Astrocyte (in vitro differentiated cells and primary cell): ENCODE measurements at places on chromosomes 5 and 9. TPM values are rescaled to one million over a fixed set of nuclear protein-coding genes. Genes with fewer than 3 reads are reported as not detected.
A peak's percentile ranks its signal among the peaks of the same experiment; 100 is the strongest.

GRCh38 chr5:180313677-180314505 is 22.0 kb upstream of the MAPK9 start:
- DNase-seq = no peak

DNA sequence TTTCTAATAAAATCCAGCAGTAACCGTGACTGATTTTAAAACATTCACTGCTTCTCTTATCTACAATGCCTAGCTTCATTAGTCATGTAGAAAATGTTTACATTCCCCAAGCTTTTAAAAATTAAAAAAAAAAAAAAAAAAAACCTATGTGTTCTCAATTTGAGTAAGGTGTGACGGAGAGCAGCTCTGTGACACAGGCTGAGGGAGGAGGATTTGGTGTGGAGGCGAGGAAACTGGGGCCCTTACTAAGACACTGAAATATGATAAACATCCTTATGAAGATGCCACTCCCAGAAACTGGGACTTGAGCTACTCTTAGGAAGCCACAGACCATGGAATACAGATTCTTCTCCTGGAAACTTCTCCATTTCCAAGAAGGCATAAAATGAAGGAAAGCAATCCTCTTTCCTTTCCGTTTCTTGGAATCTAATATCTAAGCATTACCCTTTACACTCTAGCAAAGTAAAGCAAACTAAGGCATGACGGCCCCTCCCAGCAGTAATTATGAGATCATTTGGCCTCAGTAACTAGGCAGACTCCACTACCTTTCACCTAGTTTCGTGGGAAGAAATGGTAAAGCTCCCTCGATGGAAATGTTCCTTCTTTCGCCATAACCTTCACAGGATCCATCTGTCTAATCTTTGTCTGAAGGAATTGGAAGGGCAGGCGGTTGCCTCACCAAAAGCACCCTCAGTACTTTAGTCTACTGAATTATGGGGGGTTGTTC is 23.5 kb downstream of the GRAMD2B start:
- peak; percentile 96 for DNase-seq

- no peak for DNase-seq
Measured at GRCh38 chr9:137907776-137908175, 30.2 kb downstream of the CACNA1B start.

CENPH gene
- 4.9 and 5.0 TPM in 2 replicates for total RNA-seq

FOXD4L6 gene
- total RNA-seq = 0.18 TPM in 1 of 2 replicates, not detected in the other

EDIL3 gene
- total RNA-seq = 226 and 284 TPM in 2 replicates
